ENCODE measurements at places on chromosomes 5 and 9. TPM values are rescaled to one million over a fixed set of nuclear protein-coding genes. Genes with fewer than 3 reads are reported as not detected.

ATG12 gene
- 135 TPM for polyA plus RNA-seq

NTRK2 gene
- polyA plus RNA-seq, result 14.2 TPM

CERT1 gene
- polyA plus RNA-seq, result 20.3 TPM

PCDHA1 gene
- polyA plus RNA-seq, result not detected

PDCD1LG2 gene
- polyA plus RNA-seq, result not detected

MCC gene
- 4.6 TPM for polyA plus RNA-seq

BRINP1 gene
- 20.3 TPM for polyA plus RNA-seq

ATOX1 gene
- 79.9 TPM for polyA plus RNA-seq

SV2C gene
- 0.88 TPM for polyA plus RNA-seq

CCDC180 gene
- 5.7 TPM for polyA plus RNA-seq

SPINK6 gene
- not detected for polyA plus RNA-seq

BTNL3 gene
- not detected for polyA plus RNA-seq

PCDHGA10 gene
- polyA plus RNA-seq, result 8.1 TPM

DEPDC1B gene
- 7.1 TPM for polyA plus RNA-seq

SHROOM1 gene
- 0.84 TPM for polyA plus RNA-seq

EQTN gene
- polyA plus RNA-seq, result not detected
